Dorsolateral prefrontal cortex (tissue), 122 donors: ENCODE measurements at places on chromosomes 5 and 9. TPM values are rescaled to one million over a fixed set of nuclear protein-coding genes. Genes with fewer than 3 reads are reported as not detected.

DNA sequence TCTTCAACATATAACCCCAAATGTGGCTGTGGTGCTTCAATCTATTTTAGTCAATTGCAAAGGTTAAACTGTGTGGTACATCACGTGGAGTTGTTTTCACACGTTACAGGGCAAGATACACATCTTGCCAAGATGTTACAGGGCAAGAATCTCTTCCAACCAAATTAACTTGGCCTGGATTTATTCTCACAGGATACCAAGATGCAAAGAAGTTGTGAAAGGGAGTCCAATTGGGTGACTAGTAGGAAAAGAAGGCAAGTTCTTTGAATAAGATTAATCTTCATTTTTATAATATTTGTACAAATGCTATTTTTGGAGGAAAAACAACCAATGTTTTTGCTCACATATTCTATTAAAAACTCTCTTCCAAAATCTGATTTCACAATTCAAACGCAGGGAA, 4.8 kb upstream of the IFNA8 start:
- DNase-seq: no peak

DNA sequence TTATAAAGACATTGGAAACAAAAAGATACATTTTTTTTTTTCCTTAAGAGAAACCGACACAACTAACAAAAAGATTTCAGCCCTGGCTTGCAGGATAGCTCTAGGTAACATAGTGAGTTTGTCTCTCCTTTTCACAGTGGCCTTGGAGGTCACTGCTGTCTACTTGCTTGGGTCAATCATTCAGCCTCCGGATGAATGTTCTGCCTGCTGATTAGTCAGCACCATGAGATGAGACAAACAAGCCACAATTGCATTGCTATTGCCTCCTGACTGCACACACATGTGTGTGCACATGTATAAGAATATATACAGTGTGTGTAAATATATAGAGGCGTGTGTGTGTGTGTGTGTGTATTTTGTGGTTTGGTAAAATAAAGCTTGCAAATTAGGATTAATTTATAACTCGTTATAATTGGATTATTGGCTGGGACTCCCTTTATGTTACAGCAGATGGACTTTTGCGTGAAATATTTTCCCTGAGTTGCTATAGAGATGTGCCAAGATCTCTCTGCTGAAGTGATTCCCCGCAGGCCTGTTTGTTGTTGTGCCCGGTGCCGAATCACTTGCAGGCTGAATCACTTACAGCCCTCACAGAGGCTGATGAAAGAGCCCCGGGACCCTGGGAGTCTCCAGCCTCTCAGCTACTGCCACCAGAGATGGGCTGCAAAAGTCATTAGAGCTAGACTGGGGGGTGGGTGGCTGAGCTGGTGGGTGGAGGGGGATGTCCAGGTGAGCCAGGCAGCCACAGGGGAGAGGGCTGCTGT, 161.2 kb downstream of the FGF18 start:
- no peak for DNase-seq

DNA sequence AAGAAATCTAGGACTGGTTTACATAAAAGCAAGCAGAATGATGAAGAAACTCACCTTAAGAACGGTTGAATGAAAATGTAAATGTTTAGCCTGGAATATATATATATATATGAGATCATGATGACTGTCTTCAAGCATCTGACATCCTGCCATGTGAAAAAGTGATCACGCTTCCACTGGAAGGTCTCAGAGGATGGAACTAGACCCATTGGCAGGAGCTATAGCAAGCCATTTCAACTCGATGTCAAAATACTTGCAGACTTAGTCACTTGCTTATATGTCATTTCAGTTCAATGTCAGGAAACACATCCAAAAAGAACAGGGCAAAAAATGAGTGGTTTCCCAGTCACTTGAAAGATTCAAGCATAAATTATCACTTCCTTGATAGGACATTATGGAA, 22.2 kb upstream of the TMEM161B start:
- DNase-seq: no peak

GRCh38 chr5:119630752-119631440, 1.5 kb downstream of the FAM170A start:
- DNase-seq: no peak

GRCh38 chr9:89864731-89865130, 259.9 kb downstream of the GADD45G start:
- DNase-seq: no peak

- DNase-seq: peak; percentile 17
Measured at GRCh38 chr9:127174386-127175318, 52.2 kb upstream of the ANGPTL2 start.

GRCh38 chr9:92036411-92036746, 78.8 kb downstream of the SPTLC1 start:
- DNase-seq: no peak

DNA sequence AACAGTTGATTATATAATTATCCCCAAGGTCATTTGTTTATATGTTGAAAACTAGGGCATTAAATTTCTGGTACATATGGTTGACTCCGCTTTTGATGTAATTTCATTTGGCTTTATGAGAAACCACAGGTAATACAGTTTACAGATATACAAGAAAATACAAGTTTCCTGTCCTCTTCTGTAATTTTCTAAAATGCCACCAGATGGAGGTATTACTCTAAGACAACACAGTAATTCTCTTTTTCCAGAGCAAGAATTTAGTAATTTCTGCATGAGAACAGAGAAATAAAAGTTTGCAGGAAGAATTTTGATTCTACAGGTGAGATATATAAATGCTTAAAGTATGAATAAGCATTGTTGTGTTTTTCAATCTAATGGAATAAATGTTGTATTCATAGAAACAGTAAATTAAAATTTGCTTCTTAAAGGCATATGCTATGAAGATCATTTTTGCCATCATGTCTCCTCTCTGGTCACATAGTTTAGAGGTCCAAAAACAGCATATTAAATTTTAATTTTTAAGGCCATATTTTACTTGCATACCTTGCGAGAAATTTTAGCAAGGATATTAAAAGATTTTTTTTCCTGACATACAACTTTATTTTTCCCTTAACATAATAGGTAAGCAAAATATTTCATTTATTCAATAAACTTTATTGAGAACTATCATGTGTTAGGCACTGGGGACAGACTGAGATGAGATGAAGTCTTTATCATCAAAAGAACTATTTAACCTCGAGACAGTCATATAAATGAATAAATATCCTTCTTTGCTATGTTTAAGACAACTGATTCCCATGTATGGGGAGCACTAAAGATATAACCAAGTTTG, 22.7 kb downstream of the CHD1 start:
- DNase-seq: no peak

DNA sequence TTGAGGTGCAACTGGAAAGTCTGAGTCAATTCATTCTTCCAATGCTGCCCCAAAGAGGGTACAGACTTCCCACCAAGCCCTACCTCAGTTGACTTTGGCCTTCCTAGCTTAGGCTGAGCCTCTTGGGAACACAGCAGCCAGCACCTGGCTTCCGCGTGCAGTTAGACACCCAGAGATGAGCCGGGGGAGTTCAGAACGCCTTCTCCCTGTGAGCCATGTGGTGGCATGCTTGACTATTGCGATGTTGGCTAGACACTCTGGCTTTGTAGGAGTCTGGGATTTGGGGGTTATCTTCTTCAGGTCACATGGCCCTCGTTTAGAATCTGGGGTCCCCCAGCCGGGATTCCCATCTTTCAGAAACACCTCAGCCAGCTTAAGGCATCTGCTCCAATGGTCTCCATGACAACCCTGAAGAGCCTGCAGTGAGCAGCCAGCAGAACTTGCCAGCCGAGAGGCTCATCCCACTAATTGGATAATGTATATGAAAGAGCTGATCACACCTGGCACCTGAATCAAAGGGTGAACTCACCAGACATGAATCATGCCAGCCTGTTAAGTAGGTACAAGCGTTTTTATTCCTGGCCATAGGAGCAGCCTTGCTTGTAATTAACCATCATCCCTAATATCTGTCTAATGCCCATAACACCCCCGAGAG, 167.5 kb downstream of the SYK start:
- DNase-seq: no peak

NIPAL4 gene
- 2.8 TPM for total RNA-seq

FYB1 gene
- 21.4 TPM for total RNA-seq

GRIA1 gene
- 105 TPM for total RNA-seq

KIF3A gene
- 141 TPM for total RNA-seq

CNTNAP3 gene
- total RNA-seq: 25.7 TPM
